ENCODE measurements at places on chromosomes 12 and 14.
A peak's percentile ranks its signal among the peaks of the same experiment; 100 is the strongest.

GRCh38 chr12:104938371-104938770 is 19.7 kb downstream of the SLC41A2 start:
- DNase-seq, result no peak

DNA sequence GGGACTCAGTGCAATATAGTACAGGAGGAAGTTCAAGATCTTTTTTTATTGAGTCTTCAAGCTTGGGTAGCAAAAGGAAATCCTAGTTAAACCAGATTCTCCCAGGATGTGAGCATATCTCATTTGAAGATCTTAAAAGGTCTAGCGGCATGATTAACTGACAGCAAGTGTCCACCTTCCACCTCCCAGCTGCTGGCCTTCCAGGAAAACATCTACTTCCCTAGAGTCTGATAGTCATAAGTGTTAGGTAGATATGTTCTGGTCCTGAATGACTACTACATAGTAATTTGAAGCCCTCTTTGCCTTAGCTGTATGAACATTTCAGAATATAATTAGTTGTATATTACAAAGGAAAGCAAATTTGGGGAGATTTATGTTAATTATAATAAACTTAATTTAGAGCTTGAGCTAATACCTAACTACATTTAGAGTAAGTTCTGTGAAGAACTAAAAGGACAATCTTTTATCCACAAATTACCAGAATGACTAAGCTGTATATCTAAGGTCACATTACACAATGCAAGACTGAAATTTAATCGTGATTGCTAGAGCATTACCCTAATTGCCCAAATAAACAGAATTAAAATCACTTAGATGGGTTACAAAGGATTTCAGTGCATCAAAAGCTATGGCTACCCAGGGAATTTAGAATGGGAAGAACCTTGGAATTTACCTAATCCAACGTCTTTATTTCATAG is 9.9 kb downstream of the LGR5 start:
- DNase-seq, result no peak

- no peak for DNase-seq
These were observed 22.2 kb downstream of the FCF1 start for GRCh38 chr14:74735125-74735524.

GRCh38 chr12:104446646-104447421 is 9.9 kb upstream of the CHST11 start:
- DNase-seq, result no peak

DNA sequence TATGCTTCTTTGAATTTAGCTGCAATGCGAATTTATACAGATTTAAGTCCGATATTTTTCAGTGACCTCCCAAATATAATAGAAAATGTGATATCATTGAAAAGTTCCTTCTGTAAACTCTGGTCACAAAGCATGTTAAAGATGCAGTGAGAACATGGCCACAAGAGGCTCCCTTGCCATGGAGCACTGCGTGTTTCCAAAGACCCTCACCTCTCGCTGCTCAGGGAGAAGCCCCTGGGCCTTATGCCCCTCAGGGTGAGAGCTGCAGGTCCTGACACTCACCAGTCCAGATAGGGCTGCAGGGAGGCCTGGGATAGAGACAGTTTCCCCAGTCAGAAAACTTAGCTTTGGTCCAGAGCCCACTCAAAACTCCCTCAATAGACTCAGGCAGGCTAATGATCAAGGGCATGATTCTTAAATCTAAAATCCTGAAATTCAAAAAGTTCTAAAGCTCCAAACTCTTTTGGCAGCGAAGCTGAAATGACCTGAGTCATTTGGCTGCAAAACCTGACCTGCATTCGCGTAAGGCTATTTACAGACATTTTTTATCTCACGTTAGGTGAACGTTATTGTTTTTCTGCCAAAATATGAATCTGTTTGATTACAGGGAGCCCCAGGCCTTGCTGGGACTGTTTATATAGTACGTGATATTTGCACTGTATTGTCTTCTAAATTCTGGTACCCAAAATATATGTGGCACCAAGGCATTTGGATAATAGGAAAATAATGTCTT is 67.8 kb downstream of the CAPZA3 start:
- DNase-seq, result peak; percentile 69

GRCh38 chr12:42767326-42767954 is 177.9 kb upstream of the PRICKLE1 start:
- no peak for DNase-seq

DNA sequence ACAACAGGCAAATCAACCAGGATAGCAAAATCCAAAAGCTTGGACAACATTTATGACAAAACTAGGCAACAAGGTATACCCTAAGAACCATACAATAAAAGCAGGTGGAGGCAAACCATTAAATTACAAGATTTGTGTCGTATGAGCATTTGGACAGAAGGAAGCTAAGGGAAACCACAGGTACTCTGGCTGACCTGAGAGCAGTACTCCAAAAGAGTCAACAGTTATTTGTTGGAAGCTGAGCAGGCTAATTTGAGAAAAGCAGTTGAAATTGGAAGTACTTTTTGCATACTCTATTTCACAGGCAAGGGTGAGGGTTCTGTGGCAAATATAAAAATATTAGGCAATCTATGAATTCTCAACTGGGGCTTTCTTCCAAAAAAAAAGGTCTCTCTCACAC is 178.6 kb downstream of the PLCZ1 start:
- no peak for DNase-seq

DNA sequence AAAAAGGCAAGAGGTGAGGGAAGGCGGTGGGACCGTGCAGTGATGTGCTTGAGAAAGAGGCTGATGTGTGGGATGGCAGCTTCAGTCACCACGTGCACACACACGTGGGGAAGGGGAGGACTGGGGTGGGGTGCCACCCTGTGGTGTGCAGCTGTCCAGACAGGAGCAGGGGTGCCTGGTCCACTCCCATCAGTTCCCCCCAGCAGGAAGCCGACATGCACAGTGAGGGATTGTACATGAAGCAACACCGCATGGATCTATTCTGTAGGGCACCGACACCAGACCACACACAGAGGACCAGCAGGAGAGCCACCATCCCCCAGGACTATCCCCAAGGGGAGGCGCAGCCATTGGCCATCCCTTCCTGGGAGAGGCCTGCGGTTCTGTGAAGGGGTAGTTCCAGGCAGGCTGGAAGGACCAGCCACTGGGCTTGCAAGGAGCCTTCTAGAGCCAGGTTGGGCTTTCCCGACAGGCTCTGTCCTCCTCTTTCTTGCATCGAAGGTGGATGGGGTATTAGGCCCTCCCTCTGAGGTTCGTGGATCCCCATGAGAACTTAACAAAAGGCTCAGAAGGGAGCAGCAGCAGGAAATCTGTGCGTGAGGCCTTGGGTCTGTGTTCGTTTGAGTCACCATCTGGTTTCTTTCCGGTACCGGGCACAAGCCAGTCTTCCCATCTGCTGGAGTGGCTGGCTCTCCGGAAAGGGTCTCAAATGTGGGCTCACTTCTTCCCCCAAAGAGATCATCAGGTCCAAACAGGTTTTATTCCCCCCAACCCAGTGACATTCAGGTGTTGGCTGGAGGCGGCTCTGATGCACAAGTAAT is 59.8 kb downstream of the PLEKHG3 start:
- DNase-seq, result peak; percentile 46

- DNase-seq, result no peak
These were observed 7.7 kb downstream of the GPR33 start for GRCh38 chr14:31480156-31480555.

DNA sequence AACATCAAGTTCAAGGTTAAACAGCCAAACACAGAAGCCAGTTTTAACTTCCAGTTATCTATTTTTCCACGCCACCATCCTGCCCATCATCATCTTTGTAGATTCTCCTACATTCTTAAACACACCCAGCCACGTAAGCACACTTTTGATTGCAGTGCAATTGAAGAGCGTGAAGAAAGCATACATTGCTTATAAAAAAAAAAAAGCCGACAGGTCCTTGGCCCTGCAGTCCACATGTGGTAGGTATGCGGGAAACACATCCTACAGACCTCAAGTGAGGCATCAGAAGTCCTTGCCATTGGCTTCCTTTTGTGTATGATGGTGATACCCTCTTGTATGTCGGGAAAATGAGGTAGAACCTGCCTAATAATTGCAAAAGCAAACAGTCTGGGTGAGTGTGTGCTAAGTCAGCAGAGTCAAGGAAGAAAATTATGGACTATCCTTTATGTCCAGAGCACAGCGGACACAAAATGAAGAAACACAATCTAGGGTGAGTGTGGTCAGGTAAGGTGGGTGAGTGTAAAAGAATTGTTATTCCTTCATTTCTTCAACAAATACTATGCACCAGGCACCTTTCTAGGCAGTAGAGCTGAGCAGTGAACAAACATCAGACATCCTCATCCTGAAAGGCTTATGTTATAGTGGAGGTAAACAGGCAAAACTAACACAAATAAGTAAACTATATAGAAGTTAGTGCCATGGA is 51.5 kb downstream of the EID3 start:
- DNase-seq, result no peak

DNA sequence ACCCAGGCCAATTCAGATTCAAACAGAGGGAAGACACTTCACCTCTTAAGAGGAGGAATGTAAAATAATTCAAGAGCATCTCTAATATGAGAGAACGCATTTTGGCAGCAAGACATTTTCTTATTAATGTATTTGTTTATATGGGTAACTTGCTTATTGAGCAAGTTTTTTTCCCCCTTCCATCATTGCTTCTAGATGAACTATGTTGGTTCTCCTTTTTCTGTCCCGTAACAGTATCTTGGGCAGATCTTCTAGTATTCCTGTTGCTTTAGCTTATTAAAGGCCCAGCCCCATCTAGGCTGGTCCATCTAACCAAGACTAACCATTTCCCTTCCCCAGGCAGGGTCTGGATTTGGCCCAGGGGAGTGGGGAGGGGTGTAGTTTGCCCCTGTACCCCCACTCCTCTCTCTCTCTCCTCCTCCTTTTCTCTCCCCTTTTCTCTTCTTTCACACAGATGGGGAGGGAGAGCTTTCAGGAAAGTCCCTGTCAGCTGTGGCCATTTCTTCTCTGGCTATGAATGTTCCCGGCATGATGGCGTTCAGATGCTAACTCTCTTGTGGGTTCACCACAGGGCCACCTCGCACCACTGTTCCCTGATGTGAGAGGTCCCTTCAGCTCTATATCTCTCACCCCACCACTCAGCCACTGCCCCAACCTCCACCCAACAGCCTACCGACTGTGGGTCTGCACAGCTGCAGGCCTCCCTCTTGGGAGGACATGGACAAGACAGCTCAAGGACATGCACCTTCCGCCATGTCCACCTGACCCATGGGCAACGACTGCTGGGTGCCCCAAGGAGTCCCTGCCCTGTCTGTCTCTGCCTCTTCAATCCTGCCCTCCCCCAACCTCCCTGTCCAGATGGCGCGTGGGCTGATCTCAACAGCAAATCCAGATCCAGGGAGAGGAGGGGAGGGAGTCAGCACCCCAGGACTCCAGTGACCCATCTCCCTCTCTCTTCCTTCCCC is 15.8 kb upstream of the RPS6KL1 start:
- DNase-seq, result no peak

- DNase-seq, result no peak
These were observed 94.1 kb downstream of the TRHDE start for GRCh38 chr12:72366255-72366654.

DNA sequence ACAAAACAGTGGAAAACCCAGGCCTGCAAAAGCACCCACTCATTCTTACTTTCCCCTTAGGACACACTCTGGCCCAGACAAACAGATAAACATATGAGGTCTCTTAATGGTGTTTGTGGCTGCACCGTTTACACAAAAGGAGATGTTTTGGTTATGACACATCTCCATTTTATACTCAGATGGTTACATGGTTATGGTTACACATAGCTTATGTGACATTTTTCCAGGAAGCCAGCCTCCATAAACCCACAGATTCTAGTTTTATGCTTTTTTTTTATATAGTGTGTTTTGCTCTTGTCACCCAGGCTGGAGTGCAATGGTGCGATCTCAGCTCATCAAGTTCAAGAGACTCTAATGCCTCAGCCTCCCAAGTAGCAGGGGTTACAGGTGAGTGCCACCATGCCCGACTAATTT is 3.5 kb upstream of the KLRD1 start:
- DNase-seq, result no peak

GRCh38 chr12:71888521-71888920 is 49.0 kb downstream of the TBC1D15 start:
- DNase-seq, result peak; percentile 6

DNA sequence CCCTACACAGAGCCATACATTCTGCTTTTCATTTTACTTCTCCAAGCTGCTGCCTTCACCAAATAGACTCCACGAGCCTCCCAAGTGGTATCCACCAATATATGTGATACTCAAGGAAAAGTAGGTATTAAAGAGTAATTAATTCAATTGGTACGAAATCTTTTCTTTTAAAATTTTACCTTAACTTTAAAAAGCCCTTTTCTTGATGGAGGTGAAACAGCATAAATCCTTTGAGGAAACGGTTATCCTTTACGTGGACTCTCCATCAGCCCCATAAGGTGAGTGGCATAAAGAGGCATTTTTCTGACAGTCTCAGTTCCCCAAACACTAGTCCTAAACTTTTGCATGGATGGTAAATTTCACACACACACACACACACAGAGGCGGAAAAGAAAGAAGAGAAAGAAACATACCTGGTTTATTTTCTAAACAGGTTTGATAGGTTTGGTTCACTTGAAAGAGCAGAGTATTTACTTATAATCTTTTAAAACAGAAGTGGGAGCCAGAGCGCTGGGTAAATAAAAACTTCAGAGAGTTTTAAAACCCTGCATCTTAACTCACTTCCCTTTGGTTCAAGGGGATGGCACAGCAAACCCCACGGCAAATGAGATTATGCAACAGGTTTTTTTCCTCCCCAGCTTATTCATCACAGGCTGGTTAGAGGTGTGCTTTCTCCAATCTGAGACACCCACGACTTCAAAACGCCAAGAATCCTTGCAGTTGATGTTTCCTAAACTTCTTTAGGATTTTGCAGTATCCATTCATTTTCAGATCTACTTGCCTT is 1.9 kb downstream of the DUSP16 start:
- peak; percentile 30 for DNase-seq

DNA sequence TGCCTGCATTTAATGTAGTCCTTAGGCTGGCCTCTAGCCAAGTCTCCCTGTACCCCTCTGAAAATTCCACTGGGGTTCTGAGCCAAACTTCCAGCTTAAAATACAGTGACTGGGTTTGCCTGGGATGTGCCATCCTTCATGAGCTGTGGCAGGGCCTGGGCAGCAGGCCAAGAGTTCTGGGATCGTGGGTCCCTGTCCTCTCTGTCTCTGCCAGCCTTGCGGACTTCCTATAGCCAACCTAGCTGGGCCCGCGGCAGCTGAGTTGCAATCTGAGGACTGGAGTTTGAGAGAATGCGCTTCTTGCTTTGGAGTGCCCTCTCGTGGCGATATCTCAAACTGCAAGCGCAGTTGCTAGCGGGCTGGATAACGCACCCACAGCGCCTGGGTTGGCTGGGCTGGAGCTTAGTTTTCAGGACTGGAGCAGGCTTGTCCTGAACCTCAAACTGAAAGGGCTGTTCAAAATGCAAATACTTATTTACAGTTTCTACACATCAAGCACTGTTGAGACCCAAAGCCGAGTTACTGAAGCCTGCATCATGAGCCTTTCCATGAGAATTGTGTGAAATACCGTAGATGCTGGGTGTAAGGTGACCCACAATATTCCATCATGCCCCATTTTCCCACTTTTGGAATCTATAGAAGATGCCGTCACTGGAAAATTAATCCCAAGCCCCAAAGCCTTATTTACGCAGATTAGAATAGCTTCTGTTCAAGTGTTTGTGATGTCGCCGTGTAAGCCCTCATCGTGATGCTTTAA is 7.3 kb upstream of the IFI27L2 start:
- DNase-seq, result peak; percentile 94

GRCh38 chr14:80316441-80316840 is 105.1 kb upstream of the DIO2 start:
- DNase-seq, result no peak

Measured in GM23338 (cell line).